NCI-H524 treated with DMSO at 0.1 percent for 48 hours (cell line): ENCODE measurements at places on chromosomes 4 and X.

GRCh38 chrX:12878536-12878935 is 11.7 kb downstream of the TLR7 start:
- no peak for DNase-seq

DNA sequence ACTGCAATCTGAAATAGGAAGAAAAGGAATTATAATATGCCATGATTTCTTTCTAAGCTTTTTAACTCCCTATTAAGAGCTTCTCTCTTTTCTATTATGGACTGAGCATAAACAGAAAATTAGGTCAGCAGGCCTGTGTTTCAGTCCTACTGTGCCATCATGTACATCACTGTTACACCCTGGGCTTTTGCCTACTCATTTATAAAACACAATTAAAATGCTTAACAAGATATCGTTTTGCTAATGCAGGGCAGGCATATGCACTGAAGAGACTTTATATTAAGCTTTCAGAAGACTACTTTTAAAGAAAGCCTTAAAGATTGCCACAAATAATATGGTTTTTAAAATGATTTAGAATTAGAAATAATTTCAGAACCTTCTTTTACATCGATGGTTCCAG is 828 bp upstream of the BBS12 start:
- DNase-seq: no peak

- no peak for DNase-seq
These were observed 19.7 kb downstream of the MAEA start for GRCh38 chr4:1309261-1310010.

- DNase-seq: no peak
These were observed 26.9 kb downstream of the DCHS2 start for GRCh38 chr4:154464654-154465053.

- DNase-seq: no peak
These were observed 12.5 kb upstream of the SPATA4 start for GRCh38 chr4:176207839-176208238.

GRCh38 chrX:153448556-153449367 is 2.9 kb upstream of the TREX2 start:
- no peak for DNase-seq

- DNase-seq: peak; percentile 11
These were observed 695 bp upstream of the PIGA start for GRCh38 chrX:15336023-15336413.

DNA sequence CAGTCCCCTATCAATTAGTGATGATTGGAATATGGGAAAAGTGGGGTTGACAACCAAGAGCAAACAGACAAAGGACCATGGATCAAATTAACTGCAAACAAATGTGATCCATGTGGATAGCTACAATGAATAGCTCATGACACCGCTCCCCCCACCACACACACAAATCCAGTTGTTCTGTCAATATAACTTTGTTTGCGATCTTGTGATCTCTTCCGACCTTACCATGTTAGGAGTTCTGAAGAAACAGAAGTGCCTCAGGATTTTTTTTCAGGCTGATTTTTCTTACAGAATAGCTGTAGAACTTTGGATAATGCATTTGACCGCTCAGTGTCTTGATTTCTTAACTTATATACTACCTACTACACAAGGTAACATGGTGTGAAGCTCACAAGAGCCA is 116.6 kb downstream of the SH2D1A start:
- DNase-seq: no peak

DNA sequence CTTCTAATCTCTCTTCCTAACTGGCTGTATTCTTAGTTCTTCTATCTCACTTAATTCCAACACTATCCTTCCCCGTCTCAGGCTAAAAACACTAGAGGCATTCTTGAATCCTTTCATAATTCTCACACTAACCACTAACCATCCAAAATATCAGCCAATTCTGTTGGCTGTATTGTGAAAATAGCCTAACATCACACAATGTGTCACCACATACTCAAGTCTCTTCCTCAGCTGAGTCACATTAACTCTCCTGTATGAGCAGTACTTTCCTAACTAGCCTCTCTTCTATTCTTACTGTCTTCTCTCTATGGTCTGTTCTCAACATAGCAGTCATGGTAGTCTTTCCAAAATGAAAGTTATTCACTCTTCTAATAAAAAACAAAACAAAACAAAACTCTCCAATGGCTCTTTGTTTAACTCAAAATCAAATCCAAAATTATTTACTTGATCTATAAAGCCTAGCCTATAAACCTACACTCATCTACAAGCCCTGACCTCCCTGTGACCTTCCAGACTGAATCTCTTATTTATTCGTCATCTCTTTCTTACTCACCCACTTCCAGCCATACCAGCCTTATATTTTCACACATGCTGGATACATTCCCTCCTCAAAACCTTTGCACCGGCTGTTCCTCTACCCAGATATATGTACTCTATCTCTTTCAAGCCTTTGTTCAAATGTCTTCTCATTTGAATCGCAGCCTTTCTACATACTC is 445.9 kb downstream of the TLL1 start:
- DNase-seq: no peak

DNA sequence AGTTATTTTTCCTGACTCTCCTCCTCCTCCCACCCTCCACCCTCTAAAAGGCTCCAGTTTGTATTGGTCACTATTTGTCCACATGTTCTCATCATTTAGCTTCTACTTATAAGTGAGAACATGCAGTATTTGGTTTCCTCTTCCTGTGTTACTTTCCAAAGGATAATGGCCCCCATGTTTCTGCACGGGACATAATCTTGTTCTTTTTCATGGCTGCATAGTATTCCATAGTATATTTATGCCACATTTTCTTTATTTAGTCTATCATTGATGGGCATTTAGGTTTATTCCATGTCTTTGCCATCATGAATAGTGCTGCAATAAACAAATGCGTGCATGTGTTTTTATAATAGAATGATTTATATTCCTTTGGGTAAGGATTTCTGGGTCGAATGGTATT is 167.3 kb upstream of the GRID2 start:
- no peak for DNase-seq

- DNase-seq: no peak
These were observed 45.0 kb downstream of the CRLF2 start for GRCh38 chrX:1167466-1167865.

- no peak for DNase-seq
These were observed 61.9 kb downstream of the LARP1B start for GRCh38 chr4:128123036-128123435.

- no peak for DNase-seq
These were observed 16.9 kb downstream of the ACOT9 start for GRCh38 chrX:23726191-23726590.

- DNase-seq: no peak
These were observed 814 bp upstream of the LOC101059915 start for GRCh38 chrX:71666240-71667223.

GRCh38 chr4:99664716-99665115 is 7.1 kb upstream of the C4orf54 start:
- DNase-seq: no peak

GRCh38 chr4:113446019-113446418 is 315.5 kb downstream of the CAMK2D start:
- DNase-seq: no peak
